ENCODE measurements at places on chromosomes 6 and 20.

DNA sequence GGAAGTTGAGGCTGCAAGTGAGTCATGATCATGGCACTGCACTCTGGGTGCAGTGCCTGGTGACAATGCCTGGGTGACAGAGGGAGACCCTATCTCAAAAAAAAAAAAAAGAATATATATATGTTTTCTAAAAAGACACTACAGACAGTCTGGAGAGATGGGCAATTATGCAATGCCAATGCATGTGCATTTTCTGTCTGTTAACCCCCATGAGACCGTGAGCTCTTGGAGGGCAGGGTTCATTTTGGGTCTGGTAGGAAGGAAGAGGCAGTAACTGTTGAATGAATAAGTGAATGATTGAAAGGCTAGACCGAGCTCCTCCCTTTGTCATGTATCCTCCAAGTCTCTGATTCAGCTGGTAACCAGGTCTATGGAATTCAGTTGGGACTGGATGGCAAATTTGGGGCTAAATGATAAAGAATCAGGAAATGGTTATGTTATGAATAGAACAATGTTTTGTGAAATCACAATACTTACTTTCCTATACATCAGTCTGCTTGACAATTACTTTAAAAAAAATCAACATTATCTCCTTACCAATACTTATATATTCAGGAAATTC, 5.6 kb upstream of the BLCAP start:
- no peak for DNase-seq

DNA sequence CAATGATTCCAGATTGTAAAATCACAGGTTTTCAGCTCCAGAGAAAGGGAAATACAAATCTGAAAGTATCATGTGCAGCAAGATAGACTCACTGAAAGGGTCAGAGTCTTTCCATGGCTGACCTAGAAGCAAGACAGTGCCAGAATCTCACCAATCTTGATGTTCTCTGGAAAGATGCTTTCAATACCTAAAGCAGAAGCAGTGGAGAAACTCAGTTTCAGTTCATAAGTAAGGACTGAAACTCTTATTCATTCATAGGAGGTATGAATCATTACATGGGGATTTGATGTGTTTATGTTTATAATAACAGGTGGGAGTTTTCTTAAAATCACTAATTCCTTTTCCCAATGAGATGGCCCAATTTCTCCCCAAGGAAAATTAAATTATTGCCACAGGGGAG, 42.5 kb downstream of the SLC2A12 start:
- no peak for DNase-seq

DNA sequence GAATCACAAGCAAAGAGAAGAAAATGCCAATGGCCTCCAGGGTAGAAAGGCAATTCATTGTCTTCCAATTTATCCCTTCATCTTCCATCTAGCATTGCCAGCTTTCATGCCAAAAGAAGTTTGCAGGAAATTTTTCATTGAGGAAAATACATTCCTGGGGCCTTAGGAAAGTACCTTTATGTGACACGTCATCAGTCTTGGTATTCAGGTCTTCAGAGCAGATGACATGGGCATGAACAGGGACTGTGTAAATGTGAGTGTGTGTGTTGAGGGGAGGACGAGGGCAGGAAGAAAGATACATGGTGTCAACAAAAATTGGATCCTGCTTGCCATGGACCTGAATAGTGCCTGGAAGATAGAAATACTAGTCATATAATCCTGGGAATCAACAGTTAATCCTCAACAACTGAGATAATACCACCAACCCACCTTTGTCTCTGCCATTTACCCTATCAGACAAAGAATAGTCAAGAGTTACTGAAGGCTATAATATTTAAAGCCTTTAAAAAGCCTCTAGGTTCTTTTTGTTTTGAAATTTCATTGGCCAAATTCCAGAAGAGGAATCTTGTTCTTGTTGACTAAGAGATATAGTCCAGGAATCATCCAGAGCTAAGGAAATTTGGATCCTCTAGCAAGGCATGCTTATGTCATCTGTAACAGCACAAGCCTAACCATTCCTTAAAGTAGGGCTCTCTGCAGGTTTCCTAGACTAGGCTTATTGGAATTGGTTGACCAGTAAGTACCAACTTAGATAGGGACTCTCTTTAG, 405.8 kb upstream of the SASH1 start:
- DNase-seq: no peak

- no peak for DNase-seq
Measured at GRCh38 chr20:54221353-54221752, 13.5 kb downstream of the PFDN4 start.

DNA sequence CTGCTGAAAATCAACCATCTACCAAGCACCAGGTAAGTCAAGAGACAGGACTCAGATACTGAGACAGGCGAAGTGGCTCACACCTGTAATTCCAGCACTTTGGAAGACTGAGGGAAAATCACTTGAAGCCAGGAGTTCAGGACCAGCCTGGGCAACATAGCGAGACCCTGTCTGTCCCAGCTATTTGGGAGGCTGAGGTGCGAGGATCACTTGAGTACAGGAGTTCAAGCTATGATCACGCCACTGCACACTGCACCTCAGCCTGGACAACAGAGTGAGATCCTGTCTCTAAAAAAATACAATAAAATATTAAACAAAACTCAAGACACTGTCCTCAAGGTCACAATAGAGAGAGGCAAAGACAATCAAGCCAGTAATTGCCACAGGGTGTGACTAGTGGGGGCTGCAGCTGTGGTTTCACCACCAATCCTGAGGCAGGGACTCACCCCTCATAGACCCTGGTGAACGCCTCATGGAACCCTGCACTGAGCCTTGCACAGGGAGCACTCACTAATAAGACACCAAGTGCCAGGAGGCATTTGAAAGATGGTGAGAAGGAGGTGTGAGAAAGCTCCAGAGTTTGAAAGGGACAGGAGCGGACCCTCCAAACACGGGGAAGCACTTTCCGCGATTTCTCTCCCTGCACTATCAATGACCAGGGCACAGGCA, 1.7 kb downstream of the SNHG17 start:
- no peak for DNase-seq
